Left hindlimb (tissue), 1 donor: ENCODE measurements at places on chromosomes 7 and 10.

DNA sequence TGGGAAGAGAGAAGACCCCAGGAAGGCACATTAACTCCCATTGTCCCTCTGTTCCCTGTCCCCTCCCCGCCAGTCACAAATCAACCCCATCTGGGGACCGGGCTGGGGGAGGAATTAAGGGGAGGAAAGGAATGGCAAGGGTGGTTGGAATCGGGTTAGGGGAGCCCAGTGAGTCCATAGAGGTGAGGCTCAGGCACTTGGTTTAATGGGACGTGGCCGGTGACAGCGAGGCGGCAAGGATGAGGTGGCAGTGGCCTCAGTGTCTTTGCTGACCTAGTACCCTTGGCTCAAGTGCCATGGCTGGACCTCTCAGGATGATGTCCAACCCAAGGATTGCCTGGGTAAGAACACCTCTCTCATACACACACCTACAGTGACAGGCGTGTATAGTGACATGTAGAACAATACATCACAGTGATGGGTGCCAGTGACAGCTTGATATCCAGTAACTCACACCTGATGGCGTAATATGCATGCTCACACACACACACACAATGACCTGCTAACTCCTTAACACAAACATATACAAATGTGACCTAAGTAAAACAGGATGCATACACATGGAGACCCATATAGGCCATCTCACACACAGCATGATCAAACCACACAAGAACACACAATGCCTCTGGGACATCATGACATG, 12.3 kb downstream of the KCNIP2 start:
- DNase-seq: no peak

DNA sequence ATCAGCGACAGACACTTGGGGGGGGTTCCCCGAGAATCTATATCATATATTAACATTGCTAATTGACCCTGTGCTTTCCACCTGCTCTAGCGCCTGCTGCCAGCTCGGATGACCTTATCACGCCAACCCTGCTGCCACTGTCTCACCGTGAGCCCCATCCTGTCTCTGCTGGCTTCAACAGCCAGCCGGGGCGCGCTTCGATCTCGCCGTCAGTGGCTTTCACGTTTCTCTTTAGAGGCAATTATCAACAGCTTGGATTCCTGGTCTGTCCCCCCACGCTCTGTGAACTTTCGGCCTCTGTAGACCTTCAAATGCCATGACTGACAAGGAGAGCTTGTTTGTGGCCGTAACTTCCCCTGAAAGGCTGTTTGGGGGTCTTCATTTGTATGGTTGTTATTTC, 123.0 kb downstream of the EBF3 start:
- DNase-seq: no peak

DNA sequence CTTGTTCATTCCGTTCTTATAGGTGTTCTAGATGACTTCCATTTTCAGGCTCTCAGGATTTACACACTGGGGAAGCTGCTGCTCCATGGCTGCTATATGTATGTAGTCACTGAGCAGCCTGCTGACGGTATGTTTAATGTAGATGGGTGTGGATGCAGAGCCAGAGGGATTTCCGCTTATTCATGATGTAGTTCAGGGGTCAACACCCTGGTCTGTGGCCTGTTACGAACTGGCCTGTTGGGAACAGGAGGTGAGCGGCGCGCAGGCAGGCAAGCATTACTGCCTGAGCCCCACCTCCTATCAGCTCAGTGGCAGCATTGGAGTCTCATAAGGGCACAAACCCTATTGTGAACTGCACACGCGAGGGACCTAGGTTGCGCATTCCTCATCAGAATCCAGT, 33.9 kb downstream of the DNAJB6 start:
- DNase-seq: no peak

- no peak for DNase-seq
Observed at GRCh38 chr7:28140979-28141378, 39.6 kb downstream of the JAZF1 start.

DNA sequence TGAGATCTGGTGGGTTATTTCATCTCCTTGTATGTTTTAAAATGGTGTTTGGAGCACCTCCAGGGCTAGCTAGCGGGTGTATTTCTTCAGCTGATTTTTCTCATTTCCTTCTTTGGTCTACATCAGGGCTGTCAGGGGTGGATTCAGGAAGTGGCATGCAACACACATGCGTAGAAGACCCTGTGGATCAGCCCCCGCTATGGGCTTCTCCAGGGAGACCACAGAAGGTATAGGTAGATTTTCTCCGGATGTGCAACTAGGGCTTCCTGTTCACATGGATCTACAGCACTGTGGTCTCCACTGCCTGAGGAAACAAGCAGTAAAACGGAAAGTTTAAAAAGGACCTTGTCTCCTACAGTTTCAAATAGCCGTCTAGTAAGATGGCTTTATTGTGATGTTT, 10.4 kb downstream of the NUB1 start:
- DNase-seq: no peak

DNA sequence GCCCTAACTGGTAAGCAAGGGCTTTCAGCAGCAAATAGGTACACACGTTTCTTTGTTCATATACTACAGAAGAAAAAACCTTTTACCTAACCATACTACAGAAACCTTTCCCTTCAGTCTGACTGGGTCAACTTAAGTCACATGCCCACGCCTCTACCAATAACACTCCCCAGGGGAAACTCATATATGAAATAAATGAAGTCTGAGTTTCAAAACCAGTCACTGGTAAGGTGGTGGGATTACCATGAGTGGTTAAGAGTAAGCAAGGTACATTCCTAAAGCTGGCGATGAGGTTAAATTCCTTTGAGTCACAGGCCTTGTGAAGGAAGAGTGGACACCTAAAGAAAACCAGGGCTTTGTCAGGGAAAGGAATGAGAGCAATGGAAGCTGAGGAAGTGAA, 21.4 kb upstream of the KIF20B start:
- DNase-seq: no peak

DNA sequence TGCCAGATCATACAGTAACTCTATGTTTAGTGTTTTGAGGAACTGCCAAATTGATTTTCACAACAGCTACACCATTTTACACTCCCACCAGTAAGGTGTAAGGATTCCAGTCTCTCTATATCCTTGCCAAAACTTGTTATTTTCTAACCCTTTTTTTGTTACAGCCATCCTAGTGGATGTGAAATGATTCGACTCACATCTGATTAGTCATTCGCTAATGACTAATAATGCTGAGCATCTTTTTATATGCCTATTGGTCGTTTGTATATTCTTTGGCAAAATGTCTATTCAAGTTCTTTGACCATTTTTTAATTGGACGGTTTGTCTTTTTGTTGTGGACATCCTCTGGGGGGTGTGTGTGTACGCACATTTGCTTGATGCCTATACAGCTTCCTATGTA, 142.8 kb downstream of the DGKB start:
- DNase-seq: no peak

- no peak for DNase-seq
Observed at GRCh38 chr10:110931769-110932381, 12.5 kb downstream of the SHOC2 start.

GRCh38 chr10:96743988-96744585, 23.8 kb upstream of the PIK3AP1 start:
- DNase-seq: no peak

GRCh38 chr10:125134483-125134848, 25.9 kb downstream of the CTBP2 start:
- no peak for DNase-seq

- no peak for DNase-seq
Observed at GRCh38 chr7:153090764-153091163, 331.2 kb downstream of the ACTR3B start.
